ENCODE measurements at places on chromosomes 1 and 21.

- no peak for DNase-seq
Measured at GRCh38 chr1:156376146-156376545, 7.1 kb downstream of the RHBG start.

- no peak for DNase-seq
Measured at GRCh38 chr1:34868230-34869049, 8.9 kb upstream of the SMIM12 start.

- DNase-seq = no peak
Measured at GRCh38 chr1:201937624-201938213, 8.6 kb downstream of the LMOD1 start.

DNA sequence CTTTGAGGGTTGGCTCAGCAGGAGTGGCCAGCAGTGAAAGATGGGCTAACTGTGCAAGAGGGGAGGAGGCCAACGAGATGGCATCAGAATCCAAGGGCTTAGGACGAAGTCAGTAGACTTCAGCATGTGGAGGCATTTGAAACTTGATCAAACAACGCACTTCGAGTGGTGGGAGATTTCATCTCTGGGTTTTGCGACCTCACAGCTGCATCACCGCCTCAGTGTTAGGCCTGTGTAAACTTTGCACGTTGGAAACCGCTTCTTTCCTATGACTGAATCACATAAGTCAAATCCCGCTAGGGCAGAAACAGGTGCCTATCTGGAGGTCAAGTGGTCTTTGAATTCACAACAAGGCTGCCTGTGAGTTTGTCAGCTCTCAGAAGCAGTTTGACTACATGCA, 17.8 kb downstream of the TFF3 start:
- DNase-seq = no peak

- DNase-seq = no peak
Measured at GRCh38 chr1:199313444-199313843, 674.6 kb downstream of the PTPRC start.

DNA sequence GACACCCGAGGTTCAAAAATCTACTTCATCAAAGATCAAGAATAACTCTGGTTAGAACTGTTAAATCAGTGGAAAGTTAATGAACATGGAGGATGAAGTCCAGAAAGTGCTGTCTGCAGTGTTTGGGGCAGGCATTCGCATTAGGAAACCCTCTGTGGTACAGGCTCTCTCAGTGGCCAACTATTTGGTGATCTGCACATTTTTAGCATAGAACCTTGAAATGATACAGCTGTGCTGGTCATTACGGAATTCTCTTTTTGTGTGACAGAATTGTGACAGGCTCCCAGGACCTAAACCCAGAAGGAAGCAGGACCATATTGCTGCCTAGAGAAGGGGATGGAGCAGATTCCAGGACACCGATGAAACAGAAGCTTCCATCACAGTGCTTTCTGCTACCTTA, 89.0 kb downstream of the SLC45A1 start:
- no peak for DNase-seq

DNA sequence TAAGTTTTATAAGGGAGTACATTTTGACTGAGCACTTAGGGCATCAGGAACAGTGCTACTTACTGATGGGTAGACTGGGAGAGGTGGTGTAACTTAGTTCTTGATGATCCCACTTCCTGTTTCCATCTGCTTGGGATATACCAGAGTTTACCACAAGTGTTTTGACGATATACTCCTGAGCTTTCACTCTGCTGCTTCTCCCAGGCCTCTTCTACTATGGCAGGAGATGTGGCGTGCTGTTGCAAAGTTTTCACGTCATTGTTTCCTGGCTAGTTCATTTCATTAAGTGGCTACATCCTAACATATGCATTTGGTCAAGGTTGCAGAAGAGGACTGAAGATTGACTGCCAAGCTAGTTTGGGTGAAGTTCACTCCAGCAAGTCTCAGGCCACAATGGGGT, 41.3 kb upstream of the LAMC2 start:
- DNase-seq = no peak

DNA sequence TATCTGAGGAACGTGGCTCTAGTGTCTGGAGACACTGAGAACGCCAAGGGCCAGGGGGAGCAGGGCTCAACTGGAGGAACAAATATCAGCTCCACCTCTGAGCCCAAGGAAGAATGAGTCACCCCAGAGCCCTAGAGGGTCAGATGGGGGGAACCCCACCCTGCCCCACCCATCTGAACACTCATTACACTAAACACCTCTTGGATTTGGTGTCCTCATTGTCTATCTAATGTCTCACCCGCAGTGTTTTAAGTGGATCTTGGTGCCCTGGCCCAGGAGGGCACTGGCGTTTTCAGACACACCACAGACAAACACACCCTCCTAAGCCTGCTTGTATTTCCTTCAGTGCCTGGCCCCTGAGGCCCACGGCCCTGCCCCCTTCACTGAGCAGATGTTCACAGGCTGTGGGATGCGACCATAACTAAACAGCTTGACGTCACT, 2.2 kb upstream of the FALEC start:
- DNase-seq = no peak

DNA sequence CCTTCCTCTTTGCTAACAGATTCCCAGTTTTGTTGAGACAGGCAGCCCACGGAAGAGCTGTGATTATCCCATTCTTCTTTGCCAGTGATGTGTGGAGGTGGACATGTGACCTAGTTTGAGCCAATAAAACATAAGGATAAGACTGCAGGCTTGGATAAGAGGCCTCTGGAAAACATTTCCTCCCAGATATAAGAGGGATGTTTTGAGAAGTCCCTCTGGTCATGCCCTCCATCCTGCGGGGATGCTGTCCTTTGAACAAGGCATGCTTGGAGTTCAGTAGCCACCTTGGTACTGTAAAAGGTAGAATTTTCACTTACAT, 155.7 kb downstream of the TM2D1 start:
- DNase-seq = no peak

- peak; percentile 81 for DNase-seq
Measured at GRCh38 chr1:975896-976683, 5.8 kb downstream of the PERM1 start.

DNA sequence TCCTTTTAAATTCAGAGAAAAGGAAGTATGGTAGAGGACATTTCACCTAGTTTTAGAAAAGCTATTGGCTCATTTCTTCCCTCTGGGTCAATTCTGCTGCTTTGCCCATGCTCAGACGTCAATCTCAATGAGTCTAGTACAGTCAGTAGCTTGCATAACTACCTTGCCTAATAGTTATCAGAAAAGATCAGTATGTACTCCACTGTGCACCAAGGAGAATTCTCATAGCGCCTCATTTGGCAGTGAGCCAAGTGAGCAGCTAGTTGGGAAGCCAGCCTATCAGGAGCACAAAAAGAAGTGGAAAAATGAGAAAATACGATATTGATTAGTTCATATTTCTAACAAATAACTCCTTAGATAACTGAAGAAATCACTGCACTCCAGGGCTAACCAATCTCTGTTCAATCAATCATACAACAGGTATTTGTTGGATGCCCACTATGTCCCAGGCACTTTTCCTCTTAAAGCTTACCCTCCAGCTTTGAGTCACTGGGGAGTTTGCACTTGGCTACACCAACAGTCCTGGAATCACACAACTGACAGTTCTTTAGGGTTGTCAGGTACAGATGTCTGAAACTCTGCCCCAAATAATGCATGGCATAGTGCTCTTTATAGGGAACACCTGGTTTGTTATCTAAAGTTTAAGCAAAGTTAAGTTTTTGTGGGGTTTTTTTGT, 50.2 kb downstream of the PRDX6 start:
- no peak for DNase-seq

DNA sequence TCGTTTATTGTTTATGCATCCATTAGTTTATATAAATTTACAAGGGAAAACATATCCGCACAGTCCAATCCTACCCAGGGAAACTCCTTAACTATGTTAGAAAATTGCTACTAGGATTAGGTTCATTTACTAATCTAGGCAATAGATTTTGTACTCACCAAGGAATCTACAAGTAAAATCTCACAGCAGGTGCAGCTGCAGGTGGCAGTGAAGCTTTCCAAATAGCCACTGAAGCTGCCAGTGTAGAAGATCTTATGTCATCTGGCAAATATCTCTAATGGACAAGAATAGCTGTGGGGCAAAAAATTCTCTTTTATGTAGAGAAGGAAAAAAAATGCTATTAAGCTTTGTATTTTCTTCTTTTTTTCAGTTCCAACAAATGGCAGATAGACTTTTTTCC, 963.4 kb upstream of the ADGRL4 start:
- no peak for DNase-seq

DNA sequence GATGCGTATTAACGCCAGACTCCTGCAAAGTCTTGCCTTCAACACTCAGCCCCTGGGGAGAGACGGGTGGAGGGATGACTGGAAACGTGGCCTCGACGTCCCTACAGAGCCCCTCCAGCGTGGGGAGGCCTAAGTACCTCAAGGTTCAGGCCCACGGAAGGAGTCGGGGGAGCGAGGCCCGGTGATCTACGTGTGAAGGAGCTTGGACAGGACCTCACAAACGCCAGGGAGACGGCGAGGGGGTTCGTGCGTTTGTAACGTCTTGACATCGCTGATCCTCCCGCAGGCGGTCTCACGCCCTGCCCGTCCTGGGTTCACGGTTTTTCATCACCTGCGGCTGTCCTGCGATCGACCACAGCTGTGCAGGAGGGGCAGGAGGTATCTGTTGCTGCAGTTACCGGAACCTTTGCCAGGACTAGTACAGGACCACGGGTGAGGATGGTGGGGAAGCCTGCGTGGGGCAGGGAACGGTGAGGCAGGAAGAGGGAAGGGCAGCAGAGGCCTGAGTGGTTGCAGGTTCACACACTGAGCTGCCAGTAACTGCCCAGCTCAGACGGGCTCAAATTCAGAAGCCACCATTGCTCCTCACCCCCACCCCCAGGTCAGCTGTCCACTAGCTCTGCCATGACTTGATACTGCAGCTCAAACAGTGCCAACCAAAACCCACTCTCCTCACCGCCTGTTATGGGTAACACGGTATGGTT, 889 bp upstream of the CCNL2 start:
- no peak for DNase-seq

- no peak for DNase-seq
Measured at GRCh38 chr1:82162486-82163420, 362.0 kb downstream of the ADGRL2 start.

DNA sequence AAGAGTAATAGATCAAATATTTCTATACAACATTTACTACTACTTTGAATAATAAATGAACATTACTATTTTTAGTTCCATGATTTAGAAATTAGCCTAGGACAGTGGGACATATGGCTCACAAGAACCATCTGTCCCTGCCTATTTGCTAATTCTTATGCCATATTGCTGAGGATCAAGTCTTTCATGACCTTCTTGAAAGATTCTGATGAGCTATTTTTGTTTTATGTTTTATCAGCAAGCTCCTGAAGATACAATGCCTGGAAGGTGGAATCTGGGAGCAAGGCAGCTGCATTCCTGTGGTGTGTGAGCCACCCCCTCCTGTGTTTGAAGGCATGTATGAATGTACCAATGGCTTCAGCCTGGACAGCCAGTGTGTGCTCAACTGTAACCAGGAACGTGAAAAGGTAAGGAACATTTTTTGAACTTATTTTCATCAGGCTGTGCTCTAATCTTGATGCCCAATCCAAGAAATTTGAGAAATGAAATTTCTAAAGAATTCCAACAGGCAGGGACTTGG, 326.7 kb downstream of the PAPPA2 start:
- DNase-seq = no peak

- peak; percentile 66 for DNase-seq
Measured at GRCh38 chr1:9724706-9725476, 73.4 kb downstream of the PIK3CD start.

GRCh38 chr1:97136996-97137395, 415.4 kb downstream of the PTBP2 start:
- no peak for DNase-seq

DNA sequence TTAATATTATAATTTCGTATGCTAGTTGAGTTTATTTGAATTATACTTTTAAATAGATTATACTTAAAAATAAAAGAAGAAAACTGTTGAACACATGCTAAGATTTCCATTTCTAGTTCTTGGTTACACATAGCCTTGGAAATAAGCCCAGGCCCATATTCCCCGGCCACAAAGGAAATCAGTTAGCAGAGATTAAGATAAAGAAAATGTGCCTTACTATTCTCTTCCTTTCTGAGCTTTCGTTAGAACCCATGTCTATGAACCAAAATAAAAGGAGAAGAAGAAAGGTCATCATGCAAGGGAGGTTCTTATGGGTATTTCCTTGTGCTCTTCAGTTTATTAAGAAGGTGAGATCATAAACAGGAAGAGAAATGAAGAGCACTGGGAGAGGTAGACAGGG, 32.3 kb upstream of the CRP start:
- no peak for DNase-seq

DNA sequence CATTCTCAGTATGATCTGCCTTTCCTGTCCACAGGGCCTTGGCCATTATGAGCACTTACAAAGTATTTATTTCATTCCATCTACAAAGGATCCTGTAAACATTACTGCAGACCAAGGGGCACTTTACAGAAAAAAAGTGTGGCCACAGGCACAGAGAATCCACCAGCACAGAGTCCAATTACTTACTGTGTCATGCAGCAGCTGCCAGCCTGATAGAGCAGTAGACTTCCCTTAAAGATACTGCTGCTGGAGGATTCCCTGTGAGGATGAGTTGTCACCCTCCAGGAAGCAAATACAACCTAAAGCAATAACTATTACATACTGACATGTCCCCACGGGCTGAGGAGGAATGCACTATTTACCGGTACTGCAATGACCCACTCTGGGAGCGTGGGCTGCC, 97.1 kb upstream of the COG2 start:
- no peak for DNase-seq

- no peak for DNase-seq
Measured at GRCh38 chr21:15743593-15743992, 13.8 kb downstream of the USP25 start.

DNA sequence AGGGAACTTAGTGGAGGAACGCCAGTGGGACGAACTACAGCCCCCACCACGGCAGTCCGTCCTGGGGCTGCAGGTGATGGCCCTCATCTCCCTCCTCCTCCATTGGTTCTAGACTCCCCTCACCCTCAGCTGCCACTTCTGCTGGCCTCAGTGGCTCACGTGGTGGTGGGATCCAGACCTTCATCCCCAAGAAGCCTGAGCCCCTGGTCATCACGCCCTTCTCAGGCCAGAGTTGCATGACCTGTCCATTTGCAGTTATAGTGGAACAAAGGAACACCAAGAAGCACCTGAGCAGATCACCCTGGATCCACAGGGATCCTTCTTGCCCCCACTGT, 13.0 kb upstream of the FAM110D start:
- DNase-seq = no peak

- no peak for DNase-seq
Measured at GRCh38 chr1:8510041-8510823, 192.3 kb downstream of the SLC45A1 start.

- no peak for DNase-seq
Measured at GRCh38 chr1:54215523-54215922, 15.6 kb downstream of the MRPL37 start.

GRCh38 chr1:41528106-41528505, 43.6 kb upstream of the EDN2 start:
- no peak for DNase-seq

All from GM18507 (cell line).